Central memory CD4-positive, alpha-beta T cell (primary cell): ENCODE measurements at places on chromosomes 5 and 9.
A peak's percentile ranks its signal among the peaks of the same experiment; 100 is the strongest.

- DNase-seq = no peak
These were observed 2.3 kb downstream of the CRB2 start for GRCh38 chr9:123358181-123358905.

DNA sequence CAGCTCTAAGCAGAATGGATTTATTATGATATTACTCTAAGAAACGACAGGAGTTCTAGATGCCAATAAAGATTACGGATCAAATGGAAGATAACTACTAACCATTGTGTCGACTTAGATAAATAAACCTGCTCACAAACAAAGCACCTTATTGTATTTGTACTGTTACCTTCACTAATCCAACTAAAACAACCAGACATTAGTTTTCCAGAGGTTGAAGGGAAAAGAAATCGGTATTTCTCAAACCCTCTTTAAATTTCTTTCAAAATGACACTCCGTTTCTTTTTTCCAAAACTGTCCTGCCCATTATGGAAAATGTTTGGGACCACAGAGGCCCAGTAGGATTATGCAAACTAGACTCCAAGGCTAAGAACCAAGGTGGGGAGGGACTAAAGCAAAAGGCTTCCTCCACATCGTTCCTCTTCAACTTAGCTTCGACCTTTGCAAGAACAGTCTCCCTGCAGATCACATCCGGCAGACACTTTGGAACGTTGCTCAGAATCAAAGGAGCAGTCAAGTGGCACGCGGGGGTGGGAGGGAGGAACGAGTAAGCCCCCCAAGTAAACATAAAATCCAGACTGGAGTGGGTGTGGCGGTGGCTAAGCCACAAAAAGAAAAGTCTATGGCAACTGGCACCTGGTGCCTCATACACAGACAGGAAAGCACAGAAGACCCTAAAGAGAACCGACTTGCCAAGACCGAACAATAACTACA is 2.7 kb downstream of the MLLT3 start:
- peak; percentile 7 for DNase-seq

DNA sequence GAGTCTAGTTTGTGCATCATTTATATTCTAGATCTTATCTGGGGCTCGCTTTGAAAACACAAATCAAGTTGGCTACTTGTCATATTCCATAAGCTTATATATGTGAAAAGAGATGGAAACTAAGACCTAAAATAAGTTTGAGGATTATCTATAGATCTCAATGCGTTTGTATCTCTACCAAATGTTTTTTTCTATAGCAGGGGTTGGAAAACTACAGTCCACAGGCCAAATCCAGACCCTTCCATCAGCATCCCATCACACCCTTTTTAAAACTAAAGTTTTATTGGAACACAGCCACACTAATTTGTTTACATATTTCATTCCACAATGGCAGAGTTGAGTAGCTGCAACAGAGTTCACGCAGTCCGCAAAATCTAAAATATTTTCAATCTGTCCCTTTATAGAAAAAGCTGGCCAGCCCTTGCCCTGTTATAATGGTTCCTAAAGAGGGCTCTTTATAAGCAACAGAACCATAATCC is 230.0 kb downstream of the ADAMTSL1 start:
- no peak for DNase-seq

- DNase-seq = no peak
These were observed 81.4 kb upstream of the WWC1 start for GRCh38 chr5:168209997-168210396.

GRCh38 chr5:120817044-120817985 is 353.2 kb downstream of the PRR16 start:
- DNase-seq = no peak

GRCh38 chr5:149004559-149004958 is 58.3 kb downstream of the SH3TC2 start:
- no peak for DNase-seq

- no peak for DNase-seq
These were observed 234.2 kb upstream of the CDH6 start for GRCh38 chr5:30959238-30959637.

GRCh38 chr9:134314039-134314949 is 12.0 kb upstream of the RXRA start:
- DNase-seq = no peak

DNA sequence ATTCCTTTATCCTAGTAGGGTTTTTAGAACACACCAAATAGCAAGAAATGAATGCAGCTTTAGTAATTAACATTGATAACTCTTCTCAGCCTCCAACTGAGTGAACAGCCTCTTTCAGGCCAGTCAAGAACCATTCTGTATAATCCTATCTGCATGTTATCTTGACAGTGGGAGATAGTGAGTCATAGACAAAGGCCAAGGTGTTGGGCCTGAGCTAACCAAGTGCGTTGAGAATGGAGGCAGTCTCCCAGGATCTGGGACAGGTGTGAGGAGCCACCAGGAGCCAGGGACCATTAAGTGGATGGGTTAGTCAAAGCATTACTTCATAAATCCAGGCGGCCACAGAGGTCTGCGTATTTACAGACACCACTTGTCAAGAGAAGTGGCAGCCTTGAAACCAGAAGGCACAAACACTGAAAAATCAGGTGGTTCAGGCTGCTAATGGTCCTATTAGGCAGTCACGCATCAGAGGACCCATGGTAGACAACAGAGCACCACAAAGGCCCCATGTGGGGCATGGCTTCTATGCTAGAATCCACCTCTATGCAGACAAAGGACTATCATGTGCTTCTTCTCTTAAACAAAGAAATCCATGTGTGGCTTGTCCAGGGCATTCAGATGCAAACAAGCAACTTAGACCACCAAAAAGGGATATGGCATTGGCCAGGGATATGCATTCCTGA is 409.7 kb upstream of the PIK3R1 start:
- DNase-seq = no peak

- no peak for DNase-seq
These were observed 266.6 kb upstream of the DAP start for GRCh38 chr5:11027660-11028059.

GRCh38 chr5:88690409-88691229 is 192.4 kb downstream of the MEF2C start:
- peak; percentile 59 for DNase-seq

- DNase-seq = no peak
These were observed 178.9 kb downstream of the XRCC4 start for GRCh38 chr5:83256091-83256780.

DNA sequence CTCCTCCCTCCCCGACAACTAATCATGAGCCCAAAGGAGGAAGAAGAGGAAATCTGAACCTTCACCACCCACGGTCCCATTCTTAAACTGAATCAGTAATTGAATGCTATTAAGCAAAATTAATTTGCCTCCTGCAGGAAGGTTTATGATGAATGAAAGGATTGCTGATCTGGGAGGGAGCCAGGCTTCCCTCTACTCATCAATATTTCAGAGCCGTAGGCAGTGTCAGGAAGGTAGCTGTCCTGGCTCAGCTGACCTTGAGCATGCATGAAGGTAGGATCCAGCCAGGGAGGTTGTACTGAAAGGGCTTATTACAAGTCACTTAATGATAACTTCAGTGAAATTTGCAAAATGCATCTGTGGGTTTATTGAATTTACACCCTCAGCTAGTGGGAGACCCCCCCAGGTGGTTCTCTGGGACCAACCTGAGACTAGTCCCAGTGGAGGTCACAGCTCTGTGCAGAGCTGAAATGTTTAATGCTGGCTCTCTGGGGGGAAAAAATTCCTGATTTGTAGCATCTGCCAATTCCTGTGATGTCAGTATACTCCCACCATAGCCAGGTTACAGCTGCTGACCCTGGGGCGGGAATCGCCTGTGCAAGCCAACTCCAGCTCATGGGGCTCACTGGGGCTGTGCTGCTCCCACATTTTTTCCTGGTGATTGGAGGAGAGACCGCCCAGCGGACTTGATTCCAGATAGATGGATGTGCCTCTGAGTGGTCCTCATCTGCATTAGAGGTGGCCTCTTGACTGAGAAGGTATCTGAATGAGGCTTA is 47.9 kb upstream of the NCS1 start:
- no peak for DNase-seq

GRCh38 chr9:73412874-73413273 is 261.2 kb downstream of the ANXA1 start:
- no peak for DNase-seq

DNA sequence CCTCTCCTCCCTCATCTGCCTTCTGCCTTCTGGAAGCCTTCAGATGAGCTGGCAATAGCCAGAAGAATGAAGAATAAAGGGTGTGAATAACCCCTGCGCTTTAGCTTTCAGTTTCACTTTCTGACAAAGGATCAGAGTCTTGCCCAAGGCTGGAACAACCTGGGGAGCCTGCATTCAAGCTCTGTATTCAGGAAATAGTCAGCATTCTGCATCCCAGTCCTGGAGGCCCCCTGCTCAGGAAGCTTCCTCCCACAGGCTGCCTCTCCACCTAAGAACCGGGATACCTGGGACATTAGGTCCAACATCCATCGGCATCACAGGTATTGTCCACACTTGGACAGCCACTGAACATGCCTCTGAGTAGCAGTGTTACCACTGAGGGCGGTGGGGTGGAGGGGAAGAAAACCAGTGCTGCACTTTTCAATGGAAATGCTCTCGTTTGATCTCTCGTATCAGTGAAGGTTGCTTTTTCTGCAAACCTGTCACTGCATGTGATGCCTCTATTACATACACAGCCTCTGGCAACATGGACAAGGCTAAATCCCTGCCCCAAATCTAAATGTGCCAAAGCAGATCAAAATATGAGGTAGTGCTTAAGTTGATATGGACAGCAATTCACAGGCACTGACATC is 39.8 kb upstream of the ACO1 start:
- DNase-seq = no peak

- no peak for DNase-seq
These were observed 444.3 kb downstream of the SPOCK1 start for GRCh38 chr5:137054792-137055191.

DNA sequence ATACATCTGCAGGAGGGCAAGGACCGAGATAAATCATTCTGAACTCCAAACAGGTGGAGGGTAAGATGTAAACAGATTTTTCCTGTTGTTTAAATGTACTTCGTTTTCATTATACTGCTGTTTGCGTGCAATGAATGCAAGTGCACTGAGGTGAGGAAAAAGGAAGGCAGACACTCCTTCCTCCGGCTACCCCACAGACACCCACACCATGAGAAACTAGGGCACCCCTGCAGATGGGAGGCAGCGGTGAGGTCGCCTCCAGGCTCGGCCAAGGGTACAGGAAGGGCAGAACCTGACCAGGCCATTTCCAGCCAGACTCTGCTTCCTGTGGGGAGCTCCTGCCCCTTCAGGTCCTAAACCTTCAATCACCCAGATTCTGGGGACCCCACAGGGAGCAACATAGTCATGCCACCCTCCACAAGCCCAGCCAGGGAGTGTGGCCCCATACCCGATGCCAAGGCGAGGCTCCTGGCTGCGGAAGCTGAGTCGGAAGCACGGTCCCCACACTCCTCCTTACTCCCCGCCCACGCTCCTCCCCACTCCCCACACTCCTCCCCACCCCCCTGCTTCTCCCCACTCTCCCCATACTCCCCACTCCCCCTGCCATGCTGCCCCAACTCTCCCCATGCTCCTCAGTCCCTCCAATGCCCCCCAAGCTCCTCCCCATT is 37.1 kb downstream of the VAV2 start:
- DNase-seq = no peak

- no peak for DNase-seq
These were observed 5.4 kb upstream of the PITX1 start for GRCh38 chr5:135039271-135040033.

DNA sequence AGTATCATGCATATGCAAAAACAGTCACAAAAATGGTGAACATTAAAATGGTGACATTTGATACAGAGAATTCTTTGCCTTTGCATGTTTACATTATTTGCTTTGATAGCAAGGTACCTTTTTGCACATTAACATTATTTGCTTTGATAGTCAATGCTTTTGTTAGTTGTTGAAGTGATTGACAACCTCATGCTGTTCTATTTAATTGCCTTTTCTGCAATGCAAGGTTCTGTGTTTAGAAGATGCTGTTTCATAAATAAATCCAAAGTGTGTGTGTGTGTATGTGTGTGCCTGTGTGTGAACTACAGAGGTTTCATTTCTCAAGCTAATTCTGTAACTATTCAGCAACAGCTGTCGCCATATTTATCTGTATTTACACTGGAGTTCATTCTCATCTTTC is 668.7 kb downstream of the NR2F1-AS1 start:
- DNase-seq = no peak

- DNase-seq = peak; percentile 49
These were observed 54.1 kb downstream of the SPEF2 start for GRCh38 chr5:35671541-35672295.

DNA sequence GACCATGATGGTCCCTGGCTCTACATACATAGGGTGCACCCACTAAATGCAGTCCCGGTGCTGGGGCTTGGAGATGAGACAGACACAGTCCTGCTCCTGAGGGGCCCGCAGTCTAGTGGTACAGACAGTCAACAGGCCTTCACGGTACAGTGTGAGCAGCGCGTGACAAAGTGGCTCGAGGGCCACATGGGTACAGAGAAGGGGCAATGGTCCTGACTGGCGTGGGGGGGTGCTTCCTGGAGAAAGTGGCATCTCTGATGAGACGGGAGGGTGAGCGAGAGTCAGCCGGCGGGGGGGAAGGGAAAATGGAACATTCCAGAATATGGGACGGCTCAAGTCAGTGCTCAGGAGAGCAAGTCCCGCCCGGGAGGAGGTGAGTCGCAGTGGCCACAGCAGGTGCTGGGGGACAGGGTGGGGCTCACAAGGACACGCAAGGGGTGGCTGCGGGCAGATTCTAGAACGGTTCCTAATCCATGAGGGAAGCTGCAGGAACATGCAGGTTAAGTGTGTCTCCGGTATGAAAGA is 38.0 kb downstream of the WHRN start:
- DNase-seq = no peak

DNA sequence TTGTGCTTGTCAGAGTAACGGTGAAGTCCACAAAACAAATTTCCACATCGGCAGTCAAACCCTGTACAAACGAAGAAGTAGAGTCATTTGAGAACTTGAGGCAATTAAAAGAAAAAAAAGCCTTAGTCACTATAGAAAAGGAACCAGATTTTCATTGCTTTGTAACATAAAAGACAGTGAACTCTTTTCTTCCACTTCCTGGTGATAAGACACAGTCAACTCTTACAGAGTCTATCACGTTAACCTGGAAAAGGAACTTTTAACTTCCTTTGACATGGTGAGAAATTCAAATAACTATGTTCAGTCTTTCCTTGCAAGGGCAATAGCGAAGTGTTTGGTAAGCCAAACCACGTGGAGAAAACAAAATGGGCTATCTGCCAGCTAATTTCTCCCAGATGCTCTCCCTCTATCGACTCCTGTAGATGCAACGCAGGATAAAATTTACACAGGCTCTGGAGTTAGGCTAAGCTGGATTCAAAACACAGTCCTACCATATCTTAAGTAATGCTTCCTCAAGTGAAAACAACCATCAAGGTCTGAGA is 8.9 kb downstream of the ZFAND5 start:
- DNase-seq = no peak
